ENCODE measurements at places on chromosomes 7 and 10.

GRCh38 chr7:150754951-150755350 lies 17.7 kb downstream of the GIMAP5 start:
- DNase-seq, result no peak

DNA sequence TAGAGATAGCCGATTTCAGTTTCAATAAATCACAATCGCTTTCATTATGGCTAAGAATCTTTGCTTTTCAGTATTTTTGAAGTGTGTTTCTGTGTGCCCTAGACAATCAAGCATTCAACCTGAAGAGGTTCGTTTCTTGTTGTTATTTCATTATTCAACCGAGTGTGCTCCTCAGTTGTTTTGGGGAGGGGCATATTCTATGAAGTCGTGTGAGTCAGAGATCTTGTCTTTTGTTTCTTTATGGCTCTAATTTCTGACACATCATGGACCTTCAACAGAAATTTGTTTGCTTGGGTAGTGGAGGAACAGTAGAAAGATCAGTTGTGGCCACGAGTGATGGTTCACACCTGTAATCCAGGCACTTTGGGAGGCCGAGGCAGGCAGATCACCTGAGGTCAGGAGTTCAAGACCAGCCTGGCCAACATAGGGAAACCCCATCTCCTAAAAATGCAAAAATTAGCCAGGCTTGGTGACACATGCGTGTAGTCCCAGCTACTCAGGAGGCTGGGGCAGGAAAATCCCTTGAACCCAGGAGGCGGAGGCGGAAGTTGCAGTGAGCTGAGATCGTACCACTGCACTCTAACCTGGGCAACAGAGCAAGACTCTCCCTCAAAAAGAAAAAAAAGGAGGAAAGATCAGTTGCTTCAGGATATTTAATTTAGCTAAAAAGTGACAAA lies 38.3 kb downstream of the C1QL3 start:
- no peak for DNase-seq

- no peak for DNase-seq
Measured at GRCh38 chr7:78164459-78164858, 365.9 kb downstream of the PHTF2 start.

DNA sequence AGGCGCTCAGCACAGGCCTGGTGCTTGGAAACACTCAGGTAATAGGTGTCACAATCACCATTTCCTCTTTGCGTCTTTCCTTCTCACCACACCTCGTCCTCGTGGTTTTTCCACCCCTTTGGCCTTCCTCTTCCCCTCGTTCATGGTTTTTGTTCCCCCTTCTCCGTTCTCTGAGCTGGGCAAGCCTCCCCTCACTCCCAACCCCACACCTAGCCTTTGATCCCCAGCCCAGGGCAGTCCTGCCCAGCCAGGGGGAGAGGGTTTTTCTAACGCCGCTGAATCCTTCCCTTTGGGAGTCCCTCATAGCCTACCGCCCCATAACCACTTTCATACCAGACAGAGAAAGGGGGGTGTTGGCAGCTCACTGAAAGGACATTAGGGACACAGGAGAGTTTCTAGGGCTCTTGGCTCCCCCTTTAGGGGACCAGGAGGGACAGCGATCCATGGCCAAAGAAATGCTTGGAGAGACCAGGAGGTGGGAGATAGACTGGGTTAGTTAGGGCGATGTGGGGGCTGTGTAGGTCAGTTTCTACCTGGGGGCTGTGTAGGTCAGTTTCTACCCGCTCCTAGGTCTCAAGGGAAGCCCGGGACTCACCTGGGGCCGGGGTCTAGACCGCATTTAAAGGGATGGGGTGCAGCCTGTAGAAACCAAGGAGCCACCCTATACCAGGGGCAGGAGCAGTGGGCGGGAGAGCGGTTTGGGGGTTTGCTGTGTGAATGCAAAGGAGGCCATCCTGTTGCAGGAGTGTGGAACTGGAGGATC lies 1.4 kb downstream of the EPHB4 start:
- DNase-seq, result no peak

GRCh38 chr10:16656895-16657294 lies 135.2 kb upstream of the C1QL3 start:
- DNase-seq, result no peak

- no peak for DNase-seq
Measured at GRCh38 chr10:88388324-88388723, 194.8 kb downstream of the RNLS start.

- DNase-seq, result no peak
Measured at GRCh38 chr7:137036768-137037167, 168.3 kb downstream of the CHRM2 start.

DNA sequence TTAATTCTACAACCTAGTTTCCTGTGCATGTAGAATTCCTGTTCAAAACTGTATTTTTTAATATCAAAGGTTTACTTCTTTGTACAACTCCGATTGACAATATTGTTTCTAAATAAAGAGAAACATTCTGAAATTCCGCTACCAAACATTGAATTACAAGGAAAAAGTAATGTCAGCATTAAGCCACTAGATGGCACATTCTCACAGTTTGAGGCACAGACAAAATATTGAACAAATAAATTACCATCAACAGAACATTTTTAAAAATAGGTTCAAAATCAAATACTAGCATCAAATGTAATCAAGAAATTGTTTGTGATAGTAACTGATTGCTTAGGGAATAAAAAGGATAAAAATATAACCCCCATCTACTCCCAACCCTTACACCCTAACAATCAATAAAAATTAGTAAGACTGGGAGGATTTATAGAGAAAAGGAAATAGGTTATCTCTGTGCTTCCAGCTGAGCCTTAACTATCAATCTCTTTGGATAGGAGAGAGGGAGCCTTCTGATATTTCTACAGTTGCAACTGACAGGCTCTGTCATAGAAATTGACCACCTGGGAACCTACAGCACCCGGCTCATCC lies 86.6 kb upstream of the C7orf33 start:
- DNase-seq, result no peak

DNA sequence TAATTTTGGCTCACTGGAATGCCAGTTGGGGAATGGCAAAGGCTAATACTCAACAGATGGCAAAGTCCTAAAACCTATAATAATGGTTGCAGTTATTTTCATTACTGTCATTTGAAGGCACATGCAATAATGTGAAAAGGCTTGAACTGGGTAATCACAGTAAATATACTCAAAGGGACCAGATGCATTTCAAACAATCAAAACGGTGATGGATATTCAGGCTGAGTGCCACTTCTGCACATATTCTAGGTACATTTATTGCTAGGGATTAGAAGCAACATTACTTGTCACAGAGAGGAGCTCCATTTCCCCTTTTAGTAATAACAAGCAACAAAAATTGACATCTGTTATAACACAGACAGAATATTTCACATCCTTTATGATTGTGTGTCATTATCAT lies 171.8 kb downstream of the NXPH1 start:
- DNase-seq, result no peak

DNA sequence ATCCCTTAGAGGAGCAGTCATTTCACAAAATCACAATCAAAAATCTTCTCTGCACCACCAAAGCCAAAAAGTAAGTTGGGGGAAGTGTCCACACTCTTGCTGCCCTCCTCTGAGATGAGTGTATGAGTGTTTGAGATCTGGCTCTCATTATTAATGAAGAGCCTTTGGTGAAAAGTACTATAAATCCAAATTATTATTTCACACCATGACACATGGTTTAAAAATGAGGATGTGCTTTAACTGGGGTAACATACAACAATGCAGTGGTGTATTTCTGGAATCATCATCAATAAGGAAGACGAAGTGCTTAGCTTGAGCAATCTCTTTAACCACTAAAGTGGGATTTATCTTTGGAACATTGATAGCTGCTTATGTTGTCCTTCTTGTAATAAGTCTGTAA lies 114.2 kb upstream of the ADAM12 start:
- DNase-seq, result no peak

DNA sequence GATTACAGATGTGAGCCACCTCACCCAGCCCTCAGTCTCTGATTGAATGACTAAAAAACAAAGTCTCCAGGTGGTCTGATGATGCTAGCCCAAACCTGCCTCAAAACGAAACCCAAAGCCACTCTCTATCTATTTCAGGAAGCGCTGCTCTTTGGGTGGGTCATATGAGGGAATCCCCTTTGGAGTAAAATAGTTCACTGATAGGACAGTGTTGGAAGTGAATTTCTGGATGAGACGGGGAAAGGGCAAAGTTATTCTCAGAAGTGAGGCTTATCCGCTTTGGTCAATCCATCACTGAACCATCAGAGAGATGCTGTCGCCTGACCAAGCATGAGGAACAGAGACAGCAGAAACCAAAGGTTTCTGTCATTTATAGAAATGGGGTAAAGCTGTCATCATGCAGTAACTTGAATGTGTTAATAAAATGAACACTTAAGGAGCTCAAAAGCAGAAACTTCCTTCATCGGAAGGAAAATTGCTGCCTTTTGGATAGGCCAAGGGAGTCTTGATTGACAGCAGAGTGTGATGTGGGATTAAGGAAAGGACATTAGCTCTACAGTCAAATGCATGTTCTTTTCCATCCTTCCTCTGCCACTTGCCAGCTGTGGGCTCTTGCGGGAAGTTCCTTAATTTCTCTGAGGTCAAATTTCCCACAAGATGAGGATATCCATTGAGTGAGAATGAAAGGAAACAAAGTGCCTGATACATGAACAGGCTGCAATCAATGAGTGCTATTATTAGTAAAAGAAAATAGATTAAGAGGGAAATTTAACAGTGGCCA lies 64.9 kb upstream of the C1QL3 start:
- no peak for DNase-seq

DNA sequence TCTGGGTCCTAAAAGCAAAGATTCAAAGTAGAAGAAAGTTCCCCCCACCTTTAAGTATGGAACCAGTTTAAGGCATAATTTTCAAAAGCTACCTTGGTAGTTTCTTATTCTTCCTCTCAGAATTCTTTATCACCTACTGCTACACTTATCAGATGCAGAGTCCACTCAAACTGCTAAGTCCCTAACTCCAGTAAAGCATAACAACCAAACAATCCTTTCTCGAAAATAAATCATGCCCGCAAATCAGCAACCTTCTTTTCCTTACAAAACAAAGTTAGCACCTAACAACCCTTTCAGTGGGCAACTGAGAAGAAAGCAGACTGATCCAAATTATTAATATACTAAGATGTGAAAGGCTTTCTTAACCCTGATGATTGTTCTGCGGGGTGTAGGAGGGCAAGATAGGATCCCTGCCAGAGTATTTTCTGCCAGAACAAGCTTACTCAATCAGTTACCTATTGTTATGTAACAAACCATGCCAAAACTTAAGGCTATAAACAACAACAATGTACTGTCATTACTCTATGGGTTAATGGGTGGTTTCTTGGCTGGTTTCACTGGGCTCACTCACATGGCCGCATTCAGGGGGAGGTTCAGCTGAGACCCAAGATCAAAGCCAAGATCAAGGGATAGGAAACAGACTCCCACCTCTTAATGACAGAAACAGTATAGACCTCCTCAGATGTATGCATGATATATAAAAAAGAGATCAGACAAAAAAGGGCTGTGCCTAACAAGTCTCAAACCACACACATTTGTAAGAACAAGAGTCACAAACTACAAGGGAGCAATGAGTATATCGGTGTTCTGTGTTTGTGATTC lies 42.0 kb downstream of the CCDC6 start:
- no peak for DNase-seq

DNA sequence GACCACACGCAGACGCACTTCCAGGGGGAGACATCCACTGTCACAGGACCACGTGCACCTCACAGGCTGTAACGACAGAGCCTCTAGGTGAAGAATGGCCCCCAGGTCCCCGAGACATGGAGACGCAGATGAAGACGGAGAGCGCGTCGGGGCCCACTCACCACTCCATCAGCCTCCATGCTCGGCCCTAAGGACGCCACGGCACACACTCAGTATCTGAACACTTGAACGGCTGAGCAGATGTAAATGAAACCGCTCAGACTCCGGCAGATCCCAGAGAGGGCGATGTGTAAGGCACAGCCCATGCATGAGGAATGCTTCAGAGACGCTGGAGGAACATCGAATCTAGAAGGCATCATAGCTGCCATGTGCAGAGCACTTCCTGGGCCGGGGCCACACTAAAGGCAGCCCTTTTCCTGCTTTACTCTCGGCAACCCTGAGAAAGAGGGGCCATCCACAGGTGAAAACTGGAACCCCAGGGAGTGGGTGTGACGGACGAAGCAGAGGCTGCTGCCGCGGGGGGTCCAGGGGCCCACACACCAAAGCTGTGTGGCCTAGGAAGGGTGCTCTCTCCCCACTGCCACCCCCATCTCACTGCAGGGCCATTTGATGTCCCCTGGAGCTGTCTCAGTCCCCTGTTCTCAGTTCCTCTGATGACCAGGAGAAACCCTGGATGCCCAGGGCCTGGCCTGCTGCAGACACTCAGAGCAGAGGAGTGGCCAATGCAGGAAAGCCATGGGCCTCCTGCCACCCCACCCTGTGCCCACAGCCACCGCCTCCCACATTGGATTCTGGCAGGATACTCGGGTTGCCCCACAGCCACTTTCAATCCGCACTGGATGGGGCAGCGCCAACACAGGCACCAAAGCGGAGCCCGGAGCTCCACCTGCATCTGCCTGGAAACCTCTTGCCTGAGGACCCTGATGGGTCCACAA lies 253.8 kb downstream of the MAD1L1 start:
- DNase-seq, result no peak

DNA sequence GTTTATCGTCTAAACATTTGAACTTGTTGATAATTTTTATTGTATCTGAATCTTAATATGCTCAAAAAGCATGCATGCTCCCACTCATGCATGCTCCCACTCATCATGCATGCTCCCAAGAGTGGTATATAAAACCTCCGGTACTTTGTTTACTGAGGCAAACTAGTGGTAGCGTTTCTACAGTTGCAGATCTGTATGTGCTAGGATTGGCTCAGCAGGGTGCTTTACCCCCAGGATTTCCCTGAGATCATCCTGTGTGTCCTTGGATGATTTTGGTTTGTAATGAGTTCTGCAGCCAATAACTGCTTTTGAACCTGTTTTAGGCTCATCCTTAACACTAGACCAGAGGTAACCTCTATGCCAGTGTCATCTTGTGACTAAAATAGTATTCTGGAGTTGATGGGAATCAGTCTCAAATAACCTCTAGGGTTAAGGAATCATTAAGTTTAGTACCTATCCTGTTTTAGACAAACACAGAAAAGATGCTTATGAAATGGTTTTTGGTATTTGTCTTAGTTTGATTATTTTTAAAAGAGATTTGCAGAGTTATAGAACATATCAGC lies 40.4 kb downstream of the PHTF2 start:
- DNase-seq, result no peak

- DNase-seq, result no peak
Measured at GRCh38 chr10:42645103-42645502, 6.7 kb upstream of the ZNF33B start.

GRCh38 chr7:56449762-56450161 lies 333.5 kb upstream of the NUPR2 start:
- DNase-seq, result no peak

GRCh38 chr10:52319926-52320325 lies 5.8 kb downstream of the DKK1 start:
- no peak for DNase-seq

All from stimulated activated CD4-positive, alpha-beta T cell treated with anti-CD3 and anti-CD28 coated beads, Interleukin-1b, Interleukin-23, amount 100 ng/mL, for 1 hour (primary cell).